ENCODE measurements at places on chromosomes 6 and 20.
A peak's percentile ranks its signal among the peaks of the same experiment; 100 is the strongest.

GRCh38 chr20:64166721-64167615 is 2.7 kb downstream of the MYT1 start:
- peak; percentile 9 for DNase-seq

GRCh38 chr6:170445971-170446370 is 107.1 kb downstream of the PSMB1 start:
- DNase-seq: no peak

DNA sequence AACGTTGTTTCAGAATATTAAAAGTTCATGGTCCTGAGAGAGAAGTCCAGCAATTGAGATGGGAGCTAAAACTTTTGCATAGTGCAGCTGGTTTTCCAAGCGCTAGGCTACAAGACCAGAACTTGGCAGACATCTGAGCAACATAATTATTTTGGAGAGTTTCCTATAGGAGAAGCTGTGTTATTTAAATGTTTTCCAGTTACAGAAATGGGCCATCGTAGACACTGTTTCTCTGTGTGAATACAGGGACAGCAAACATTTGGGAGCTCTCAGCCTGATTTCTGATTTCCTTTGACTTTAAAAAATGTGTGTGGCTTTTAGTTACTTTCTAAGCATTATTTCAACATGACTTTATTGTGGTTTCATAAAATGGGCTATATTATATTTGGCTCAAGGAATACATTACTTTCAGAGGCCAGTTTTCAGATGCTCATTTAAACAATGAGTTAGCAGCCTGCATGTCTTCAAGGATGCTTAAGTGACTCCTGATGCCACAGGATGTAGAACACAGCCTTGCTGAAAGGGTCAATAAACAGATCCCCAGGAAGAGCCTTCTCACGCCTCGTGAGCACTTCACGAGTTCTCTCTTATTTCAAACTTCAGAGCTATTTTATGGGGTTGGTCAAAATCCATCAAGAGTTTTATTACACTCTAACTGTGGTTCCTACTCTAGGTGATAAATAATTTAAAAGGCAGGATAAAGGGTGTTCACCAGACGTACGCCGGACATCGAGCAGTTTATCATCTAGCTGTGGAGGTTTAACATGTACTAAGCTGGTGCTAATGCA is 193.8 kb downstream of the SMOC2 start:
- no peak for DNase-seq

DNA sequence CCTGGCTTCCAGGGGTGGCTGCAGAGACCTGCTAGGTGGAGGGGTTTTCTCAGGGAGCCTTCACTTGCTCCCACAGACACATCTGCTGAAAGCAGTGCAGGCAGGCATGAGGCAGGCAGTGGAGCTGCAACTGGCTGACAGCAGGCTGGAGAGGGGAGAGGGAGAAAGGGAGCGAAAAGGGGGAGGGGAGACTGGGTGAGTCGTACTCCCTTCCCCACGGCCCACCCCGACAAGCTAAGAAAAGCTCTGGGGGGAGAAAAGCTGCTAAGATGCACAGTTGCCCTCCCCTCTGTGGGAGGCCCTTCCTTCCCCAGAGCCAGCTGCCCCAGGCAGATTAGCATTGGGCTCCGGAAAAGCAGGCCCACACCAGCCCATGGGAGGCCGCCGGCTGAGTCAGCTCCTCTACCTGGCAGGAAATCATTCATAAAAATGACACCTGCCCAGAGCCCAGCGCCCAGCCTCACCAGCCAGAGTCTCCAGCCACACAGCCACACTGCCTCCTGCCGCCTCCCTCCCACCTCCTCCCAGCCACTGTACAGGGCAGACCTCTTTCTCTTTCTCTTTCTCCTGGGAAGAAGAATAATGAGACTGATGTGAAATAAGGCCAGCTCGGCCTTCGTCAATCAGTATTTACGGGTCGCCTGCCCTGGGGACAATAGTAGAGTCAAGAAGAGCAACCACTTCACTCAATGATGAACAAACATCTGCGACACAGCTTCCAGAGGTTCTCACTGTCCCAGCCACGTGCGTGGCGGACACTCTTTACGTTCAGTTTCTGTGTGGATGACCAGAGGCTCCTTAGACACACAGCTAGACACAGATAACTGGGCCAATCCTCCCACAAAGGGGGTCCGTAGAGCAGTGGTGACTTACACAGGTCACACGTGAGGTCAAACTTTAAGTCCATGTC is 7.7 kb upstream of the C20orf203 start:
- peak; percentile 68 for DNase-seq

DNA sequence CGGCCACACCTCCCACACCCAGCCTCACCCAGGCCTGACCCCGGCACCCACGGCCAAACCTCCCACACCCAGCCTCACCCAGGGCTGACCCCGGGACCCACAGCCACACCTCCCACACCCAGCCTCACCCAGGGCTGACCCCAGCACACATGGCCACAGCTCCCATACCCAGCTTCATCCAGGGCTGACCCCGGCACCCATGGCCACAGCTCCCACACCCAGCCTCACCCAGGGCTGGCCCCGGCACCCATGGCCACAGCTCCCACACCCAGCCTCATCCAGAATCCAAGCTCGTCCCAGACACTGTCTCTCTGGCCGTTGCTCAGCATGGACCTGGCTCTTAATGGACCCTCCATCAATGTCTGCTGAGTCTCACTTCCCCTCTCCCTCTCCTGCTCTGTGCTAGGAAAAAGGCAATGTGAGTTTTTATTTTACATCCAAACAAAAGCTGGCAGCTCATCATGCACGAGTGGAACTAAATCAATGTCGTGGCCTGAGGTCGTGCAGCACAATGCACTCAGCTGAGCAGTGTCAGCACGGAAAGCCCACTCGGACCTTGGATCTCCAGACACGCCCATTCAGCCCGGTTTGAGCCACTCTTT is 36.1 kb downstream of the NINL start:
- DNase-seq: peak; percentile 65

DNA sequence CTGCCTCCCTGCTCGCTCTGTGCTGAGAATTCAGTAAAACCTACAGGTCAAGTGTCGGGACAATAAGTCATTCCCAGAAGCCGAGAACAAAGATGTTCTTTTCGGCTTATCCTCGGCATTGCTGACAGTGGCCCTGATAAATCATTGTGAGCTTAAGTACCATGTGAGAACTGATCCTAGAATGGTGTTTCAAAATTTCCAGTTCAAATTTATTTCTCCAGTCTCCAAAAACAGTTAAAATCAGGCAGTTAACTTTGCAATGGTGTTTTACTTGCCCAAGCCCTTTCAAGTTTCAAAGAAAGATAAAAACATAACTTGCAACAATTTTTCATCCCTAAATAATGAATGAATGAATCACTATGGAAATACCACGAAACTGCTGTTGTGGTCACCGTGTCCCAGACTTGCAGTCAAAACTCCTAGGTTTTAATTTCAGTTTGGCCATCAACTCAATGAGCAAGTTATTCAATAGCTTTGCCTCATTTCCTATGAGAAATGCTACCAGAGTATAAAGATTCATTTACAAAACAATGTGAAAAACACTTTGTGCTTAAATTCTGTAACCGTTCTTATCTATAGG is 4.3 kb downstream of the ATP5F1E start:
- peak; percentile 81 for DNase-seq

DNA sequence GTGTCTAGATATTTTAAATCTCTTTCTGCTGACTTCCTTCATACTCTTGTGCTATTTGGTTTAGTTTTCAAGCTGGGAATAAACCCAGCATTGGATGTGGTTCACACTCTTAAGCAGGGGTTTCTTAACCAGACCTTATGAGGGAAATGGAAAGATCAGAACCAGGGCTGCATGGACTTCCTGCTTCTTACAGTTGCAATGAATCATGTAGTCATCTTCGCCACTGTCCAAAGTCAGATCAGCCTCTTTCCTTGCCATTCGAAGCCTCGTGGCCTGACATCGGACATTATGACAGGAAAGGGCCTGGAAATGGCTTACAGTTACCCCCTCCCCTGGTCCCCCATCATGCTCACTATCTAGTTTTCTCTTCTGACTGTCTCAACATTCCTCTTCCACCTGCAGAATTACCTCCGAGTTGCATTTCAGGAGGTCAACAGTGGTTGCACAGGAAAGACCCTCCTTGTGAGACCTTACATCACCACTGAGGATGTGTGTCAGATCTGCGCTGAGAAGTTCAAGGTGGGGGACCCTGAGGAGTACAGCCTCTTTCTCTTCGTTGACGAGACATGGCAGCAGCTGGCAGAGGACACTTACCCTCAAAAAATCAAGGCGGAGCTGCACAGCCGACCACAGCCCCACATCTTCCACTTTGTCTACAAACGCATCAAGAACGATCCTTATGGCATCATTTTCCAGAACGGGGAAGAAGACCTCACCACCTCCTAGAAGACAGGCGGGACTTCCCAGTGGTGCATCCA is 16.8 kb upstream of the NAA20 start:
- DNase-seq: no peak

GRCh38 chr20:25257756-25258475 is 10.0 kb downstream of the PYGB start:
- no peak for DNase-seq

- no peak for DNase-seq
Observed at GRCh38 chr6:14995966-14996602, 249.8 kb upstream of the JARID2 start.

DNA sequence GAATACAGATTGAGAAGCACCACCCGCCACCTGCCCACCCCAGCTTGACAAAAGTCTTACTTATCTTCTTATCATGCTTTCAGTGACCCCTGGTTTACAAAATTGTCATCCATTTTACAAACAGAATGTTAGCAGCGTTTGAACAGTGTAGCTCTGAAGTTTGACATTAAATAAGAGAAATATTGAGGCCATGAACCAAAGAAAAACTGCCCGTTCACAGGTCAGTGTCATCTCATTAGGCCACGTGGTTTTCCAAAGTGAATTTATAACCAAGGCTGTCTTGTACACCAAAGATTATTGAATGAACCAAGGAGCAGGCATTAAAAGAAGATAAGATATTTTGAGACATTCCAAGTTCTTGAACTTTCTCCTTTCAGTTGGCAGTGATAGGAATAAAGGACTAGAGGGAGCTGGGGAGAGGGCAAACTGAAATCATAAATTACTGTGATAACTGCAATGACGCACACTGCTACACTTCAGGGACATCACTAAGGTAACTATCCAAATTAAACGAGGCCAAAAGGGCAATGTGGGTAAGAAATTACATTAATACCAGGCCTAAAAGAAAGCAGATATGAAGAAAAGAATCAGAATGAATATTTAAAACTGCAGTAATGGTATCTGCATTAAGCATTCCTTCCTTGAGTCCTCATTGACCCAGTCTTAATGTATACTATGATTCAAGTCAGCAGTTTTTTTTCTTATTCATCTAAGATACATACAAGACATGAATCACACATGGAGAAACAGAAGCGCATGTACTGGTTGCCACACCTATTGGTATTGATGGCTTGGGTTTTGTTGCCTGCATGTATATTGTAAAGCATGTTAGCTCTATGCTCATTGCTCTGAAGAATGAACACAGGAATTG is 159.8 kb upstream of the ARG1 start:
- DNase-seq: peak; percentile 54

GRCh38 chr6:7267466-7268091 is 45.4 kb downstream of the SSR1 start:
- peak; percentile 91 for DNase-seq

GRCh38 chr20:7361321-7361720 is 578.9 kb downstream of the HAO1 start:
- DNase-seq: no peak

- DNase-seq: peak; percentile 99
Observed at GRCh38 chr6:157764178-157765068, 58.6 kb upstream of the SNX9 start.

DNA sequence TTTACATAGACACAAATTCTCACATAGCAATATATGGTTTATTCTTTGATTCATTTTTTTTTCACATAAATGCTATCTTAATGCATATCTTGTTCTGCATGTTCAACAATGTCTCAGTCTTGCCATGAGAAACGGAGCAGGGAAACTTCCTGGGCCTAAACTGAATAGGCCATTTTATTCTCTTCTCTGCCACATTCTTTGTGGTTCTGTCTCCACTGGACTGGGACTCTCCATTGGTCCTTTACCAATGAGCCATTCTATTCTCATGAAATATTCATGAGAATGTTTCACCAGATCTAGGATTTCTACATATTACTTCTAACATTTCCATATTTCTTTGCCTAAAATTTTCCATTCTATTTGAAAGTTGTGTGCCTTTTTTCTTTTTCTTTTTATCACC is 42.8 kb downstream of the LAMA2 start:
- no peak for DNase-seq

DNA sequence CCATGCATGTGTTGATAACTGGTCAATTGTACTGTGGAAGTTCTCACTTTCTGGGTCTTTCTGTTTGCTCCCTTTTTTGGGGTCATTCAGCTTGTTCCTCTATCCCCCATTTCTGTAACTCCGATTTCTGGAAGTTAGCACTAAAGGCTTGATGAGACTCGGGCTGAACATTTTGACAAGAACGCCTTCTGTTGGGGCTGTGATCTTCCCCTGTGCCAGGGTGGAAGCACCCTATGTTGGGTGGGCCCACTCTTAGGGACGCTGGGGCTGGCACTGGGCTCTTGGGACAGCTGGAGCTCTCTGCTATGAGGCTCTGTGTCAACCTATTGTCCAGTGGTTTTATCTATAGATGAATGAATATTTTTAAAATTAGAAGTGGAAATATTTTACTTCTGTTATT is 60.1 kb upstream of the FRMD1 start:
- DNase-seq: no peak

DNA sequence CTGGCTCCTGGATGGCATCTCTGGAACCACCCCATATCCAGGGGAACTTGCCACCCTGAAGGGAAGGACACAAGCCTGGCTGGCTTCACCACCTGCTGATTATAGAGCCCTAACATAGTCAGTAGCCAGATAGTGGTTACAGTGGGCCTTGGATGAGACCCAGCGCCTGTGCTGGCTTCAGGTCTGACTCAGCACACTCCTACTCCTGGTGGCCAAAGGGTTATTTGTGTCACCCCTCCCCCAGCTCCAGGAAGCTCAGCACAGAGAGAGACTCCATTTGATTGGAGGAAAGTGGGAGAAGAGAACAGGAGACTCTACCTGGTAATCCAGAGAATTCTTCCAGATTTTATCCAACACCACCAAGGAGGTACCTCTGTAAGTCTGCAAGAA is 12.8 kb downstream of the SNX14 start:
- DNase-seq: peak; percentile 82

- peak; percentile 98 for DNase-seq
Observed at GRCh38 chr20:10309326-10309725, 90.7 kb downstream of the SNAP25 start.

All from amniotic epithelial cell (primary cell).